IMR-90 (cell line): ENCODE measurements at places on chromosomes 7 and 10. TPM values are rescaled to one million over a fixed set of nuclear protein-coding genes. Genes with fewer than 3 reads are reported as not detected.
A peak's percentile ranks its signal among the peaks of the same experiment; 100 is the strongest.

ERV3-1 gene
- 6.1 and 7.0 TPM in 2 replicates for polyA plus RNA-seq

LIPK gene
- not detected in 2 replicates for polyA plus RNA-seq

CHAT gene
- not detected in 2 replicates for polyA plus RNA-seq

HECTD2 gene
- 3.2 and 5.2 TPM in 2 replicates for polyA plus RNA-seq

MMD2 gene
- polyA plus RNA-seq = not detected in 2 replicates

PPRC1 gene
- polyA plus RNA-seq = 38.7 and 40.7 TPM in 2 replicates

FBXL13 gene
- 0.07 and 0.24 TPM in 2 replicates for polyA plus RNA-seq

GPR85 gene
- 1.7 and 2.0 TPM in 2 replicates for polyA plus RNA-seq

RSPH10B2 gene
- not detected in 2 replicates for polyA plus RNA-seq

TRPV5 gene
- not detected in 2 replicates for polyA plus RNA-seq

SLC26A5 gene
- polyA plus RNA-seq = not detected in 2 replicates

CYP2E1 gene
- polyA plus RNA-seq = 1.1 and 1.7 TPM in 2 replicates

FOXP2 gene
- 0.89 and 1.4 TPM in 2 replicates for polyA plus RNA-seq

ZYX gene
- polyA plus RNA-seq = 291 and 334 TPM in 2 replicates

EFCAB10 gene
- polyA plus RNA-seq = not detected in 2 replicates

DNA sequence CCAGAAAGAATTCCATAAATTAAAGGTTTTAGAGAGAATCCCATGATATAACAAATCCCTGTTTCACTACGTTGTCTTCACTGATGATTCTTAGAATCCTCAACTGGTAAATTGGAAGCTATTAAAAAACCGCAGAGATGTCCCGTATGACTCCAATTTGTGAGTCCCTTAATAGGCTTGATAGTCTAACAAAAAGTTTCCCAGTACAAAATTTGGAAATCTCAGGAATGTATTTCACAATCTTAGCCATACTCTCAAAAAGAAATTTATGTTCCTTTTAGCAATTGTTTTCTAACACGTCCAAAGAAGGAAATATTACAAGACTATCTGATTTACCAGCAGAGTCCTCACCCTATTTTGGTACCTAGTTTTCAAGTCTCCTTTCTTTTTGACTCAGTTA is 2.5 kb downstream of the TES start:
- no peak for DNase-seq

- DNase-seq = no peak
Observed at GRCh38 chr10:95408148-95408960, 117.6 kb upstream of the PDLIM1 start.

DNA sequence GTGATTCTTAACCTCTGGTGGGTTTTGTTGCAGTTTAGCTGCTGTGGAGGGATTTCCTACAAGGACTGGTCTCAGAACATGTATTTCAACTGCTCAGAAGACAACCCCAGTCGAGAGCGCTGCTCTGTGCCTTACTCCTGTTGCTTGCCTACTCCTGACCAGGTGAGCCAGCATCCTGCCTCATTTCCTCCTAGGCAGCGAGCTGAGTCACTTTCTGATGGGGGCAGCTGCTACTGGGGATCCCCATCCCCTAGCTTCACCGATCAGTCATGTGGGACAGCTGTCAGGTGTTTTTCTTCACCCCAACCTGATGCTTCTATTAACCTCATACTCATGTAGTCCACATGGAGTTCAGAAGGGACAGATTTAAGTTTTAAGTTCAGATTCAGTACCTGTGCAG is 21.7 kb upstream of the SMO start:
- no peak for DNase-seq

GRCh38 chr10:484925-485661 is 204.4 kb downstream of the DIP2C start:
- no peak for DNase-seq

DNA sequence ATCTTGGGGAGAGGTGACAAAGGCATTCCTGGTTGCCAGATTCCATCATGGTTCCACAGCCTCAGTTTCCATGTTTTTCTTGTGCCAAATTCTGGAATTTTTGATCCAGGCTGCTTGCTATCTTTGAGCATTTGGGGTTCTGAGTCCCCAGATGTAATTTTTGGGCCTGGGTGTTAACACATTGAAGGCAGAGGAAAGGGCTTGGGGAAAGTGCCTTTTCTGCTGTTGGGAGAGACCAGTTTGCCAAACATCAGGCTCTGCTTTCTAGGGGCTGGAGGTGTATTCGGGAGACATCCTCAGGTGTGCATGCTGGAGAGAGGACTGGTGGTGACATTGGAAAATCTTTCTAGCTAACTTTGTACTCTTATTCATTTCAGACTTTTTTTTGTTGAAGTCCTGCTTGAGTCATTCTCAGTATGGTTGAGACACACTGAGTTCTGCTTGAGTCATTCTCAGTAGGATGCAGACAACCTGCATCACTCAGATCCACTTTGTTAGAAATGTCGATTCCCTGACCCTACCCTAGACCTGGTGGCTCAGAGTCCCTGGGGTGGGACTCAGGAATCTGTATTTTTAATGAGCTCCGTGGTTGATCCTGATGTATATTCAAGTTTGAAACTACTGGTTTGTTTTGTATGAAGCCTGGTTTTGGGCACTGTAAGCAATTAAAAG is 101.0 kb downstream of the LRMDA start:
- peak; percentile 8 for DNase-seq

DNA sequence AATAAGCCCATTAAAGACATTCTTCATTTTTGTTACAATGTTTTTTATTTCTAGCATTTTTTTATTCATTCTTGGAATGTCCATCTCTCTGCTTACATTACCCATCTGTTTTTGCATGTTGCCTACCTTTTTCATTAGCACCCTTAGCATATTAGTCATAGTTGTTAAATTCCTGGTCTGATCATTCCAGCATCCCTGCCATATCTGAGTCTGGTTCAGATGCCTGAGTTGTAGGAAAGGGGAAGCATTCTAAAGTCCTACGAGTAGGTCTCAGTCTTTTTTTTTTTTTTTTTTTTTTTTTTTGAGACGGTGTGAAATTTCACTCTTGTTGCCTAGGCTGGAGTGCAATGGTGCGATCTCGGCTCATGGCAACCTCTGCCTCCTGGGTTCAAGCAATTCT is 19.7 kb upstream of the NRF1 start:
- DNase-seq = no peak

GRCh38 chr10:363152-363551 is 227.9 kb downstream of the ZMYND11 start:
- DNase-seq = no peak

GRCh38 chr7:2120251-2120660 is 112.5 kb downstream of the MAD1L1 start:
- DNase-seq = no peak

DNA sequence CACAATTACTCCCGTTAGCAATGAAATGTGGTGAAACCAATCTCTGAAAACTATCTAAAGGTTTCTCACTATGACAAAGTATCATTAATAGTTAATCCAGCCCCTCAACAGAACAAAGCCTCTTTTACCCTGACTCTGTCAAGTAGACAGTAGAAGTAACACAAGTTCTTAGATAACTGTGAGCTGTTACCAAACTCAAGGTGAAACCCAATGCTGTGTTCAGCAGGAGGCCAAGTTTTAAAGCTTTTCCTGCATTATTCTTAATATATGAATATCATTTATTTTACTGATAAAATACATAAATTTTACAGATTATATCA is 109.1 kb downstream of the SRPK2 start:
- no peak for DNase-seq

DNA sequence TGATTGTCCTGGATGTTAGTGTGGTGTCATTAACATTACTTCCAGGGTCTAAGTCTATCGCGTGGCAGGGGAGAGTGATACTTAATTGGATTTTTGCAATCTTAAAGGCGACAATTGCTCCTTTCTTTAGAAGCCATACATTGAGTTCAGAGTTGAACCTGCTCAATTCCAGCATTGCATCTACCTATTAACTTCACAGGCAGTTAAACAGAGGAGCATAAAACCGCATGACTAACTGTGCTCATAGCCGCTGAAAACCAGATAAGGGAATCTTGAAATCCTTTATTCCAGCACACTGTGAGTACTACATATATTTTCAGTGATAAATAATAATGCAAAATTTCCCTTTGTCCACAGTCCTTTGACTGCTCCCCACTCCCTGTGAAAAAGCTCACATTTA is 255.3 kb downstream of the STK31 start:
- no peak for DNase-seq

GRCh38 chr7:115356999-115357702 is 435.3 kb downstream of the MDFIC start:
- peak; percentile 94 for DNase-seq

- DNase-seq = peak; percentile 1
Observed at GRCh38 chr7:79494046-79494445, 40.6 kb upstream of the MAGI2 start.

DNA sequence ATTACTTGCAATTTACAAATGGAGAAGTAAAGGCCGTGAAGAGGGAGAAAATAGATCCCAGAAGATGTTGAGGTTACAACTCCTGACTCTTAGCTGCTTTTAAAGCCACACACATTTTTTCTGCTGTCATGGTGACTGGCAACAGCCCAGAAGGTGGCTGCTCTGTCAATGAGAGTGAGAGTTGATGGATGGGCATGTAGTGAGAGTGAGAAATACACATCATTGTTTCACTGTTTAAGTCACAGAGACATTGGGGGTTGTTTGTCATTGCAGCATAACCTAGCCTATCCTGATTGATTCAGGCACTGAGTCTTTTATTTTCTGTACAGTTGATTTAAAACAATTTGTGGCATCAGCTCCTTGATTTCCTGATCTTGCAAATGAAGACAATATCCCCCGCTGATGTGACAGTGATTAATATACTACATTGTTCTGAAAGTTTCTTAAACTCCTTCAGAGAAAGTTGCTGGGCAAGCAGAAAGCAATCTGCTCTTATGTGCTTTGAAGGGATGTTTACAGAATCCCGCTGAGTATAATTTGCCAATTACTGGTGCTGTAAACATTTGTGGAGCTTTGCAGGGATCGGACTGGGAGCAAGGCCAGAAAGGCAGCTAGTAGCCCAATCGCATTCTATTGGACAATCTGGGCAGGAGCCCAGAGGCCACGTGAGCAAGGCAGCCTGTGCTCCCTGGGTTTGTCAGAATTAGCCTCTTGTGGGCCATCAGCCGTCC is 229.6 kb downstream of the PRPF18 start:
- DNase-seq = peak; percentile 95

DNA sequence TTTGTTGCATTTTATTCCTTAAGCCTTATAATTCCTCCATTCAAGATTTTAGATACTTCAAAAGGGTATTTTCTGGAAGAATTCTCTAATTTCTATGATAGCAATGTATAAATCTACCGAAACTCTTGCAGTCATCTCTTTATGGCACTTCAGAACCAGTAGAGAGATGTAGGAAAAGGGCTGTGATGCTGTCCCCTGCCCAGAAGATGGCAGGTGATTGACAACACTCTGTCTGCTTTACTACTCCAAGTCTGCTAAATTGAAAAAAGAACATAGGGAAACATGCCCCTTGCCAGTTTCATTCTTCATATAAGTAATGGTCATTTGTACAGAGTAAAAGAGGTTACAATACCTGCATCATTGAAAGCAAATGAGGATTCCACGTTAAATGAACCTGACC is 5.1 kb downstream of the TCTN3 start:
- no peak for DNase-seq

GRCh38 chr7:149727899-149728476 is 45.4 kb downstream of the ZNF467 start:
- no peak for DNase-seq

GRCh38 chr10:98852686-98853085 is 383.0 kb downstream of the HPSE2 start:
- DNase-seq = peak; percentile 0

DNA sequence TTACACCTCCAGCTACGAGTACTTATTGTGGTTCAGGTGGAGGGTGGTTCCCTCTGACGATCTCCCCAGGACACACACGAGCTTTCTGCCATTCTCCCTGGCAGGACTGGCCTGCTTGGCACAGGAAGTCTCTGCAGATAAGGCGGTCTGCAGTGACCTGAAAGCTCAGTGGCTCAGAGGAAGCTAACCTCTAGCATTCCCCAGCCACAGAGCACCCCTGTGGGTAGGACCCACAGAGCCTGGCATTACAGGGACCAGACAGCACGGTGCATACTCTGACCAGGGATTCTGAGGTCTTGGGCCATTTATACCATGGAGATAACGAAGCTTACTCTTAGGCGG is 1.9 kb upstream of the GPR146 start:
- no peak for DNase-seq
